Fibroblast of villous mesenchyme (primary cell): ENCODE measurements at places on chromosomes 2 and 18.

GRCh38 chr18:2050702-2051201 is 520.6 kb downstream of the METTL4 start:
- DNase-seq, result no peak

DNA sequence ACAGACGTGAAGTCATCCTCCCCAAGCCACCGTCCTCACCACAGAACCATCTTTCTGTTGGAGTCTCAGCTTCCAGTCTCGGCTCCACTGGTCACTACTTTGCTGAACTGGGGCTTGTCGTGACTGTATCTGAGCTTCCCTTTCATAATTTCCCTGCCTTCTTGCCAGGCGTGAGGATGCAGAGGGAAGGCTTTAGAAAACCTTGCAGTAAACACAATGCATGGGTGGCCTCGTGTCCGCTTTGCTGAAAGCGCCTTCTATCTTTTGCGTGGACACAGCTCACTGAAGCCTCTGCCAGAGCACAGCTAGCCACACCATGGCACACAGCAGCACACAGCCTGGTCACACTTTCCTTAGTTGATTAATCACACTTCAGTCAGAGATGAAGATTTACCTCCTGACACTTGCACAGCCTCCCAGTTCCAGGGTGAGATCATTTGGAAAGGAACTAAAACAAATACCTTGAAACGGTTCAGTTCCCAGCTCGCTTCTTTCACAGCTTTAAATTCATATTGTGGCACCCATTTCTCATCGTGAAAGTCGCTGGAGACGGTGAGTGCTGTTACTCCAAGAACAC is 2.8 kb upstream of the GPR45 start:
- DNase-seq, result no peak

DNA sequence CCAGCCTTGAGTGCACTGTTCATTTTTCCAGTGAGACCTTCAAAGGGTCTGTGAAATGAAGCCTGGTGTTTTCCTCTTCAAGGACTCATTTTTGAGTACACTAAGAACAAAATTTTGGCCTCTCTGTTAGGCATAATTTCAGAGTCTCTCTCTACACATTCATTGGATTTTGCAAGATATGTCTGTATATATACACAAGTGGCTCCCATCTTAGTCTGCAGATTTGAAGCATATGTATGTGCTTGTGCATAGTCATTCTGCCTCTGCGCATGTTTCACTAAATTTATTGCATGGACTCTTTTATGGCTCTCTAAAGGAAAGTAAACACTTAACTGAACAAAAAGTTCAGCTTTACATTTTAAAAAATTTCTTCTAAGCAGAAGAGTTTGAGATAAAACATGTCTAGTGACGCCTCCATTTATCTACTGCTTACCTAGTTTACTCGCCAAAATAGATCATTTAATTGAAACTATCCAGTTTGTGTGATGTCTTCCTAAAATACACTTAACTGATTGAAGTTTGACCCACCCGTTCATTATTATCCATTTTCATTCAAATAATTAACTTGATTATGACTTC is 145.9 kb downstream of the FMNL2 start:
- peak; percentile 83 for DNase-seq

GRCh38 chr2:57862727-57863126 is 183.9 kb upstream of the VRK2 start:
- no peak for DNase-seq

GRCh38 chr2:236915186-236915585 is 170.5 kb upstream of the COPS8 start:
- no peak for DNase-seq

DNA sequence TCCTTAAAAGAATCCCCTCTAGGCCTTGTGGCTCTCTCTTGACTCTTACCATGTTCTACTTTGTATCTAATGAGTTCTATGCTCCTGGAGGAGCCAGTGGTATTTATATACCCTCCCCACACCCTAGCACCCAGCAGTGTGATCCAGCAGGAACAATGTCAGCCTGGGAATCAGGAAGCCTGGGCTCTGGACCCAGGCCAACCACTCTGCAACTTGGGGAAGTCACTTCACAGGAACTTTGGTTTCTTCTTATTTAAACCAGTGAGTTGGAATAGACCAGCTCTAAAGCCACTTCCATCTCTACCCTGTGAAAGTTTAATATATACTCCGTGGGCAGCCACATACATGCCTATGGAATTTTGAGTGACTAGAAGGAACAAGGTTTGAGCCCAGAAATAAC is 11.6 kb upstream of the SPTBN1 start:
- DNase-seq, result no peak

DNA sequence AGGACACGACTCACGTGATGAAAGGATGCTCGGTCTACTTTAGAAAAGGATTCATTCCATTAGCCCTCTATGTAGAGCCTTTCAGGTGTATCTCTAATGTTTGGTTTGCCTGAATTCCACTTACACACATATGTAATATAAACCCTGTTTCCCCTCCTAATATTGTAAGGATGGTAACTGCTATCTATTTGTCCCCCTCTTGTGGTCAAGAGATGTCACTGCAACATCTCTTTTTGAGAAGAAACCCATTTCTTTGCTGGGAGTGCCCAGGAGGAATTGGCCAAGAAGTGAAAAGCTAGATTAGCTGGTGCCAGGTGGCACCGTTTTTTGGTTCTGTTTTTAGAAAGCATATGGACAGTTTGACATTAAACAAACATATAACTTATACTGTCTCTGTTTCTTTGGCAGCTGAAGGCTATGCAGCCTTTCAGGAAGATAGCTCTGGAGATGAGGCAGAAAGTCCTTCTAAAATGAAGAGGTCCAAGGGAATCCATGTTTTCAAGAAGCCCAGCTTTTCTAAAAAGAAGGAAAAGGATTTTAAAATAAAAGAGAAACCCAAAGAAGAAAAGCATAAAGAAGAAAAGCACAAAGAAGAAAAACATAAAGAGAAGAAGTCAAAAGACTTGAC is 41.2 kb downstream of the RALBP1 start:
- peak; percentile 62 for DNase-seq

DNA sequence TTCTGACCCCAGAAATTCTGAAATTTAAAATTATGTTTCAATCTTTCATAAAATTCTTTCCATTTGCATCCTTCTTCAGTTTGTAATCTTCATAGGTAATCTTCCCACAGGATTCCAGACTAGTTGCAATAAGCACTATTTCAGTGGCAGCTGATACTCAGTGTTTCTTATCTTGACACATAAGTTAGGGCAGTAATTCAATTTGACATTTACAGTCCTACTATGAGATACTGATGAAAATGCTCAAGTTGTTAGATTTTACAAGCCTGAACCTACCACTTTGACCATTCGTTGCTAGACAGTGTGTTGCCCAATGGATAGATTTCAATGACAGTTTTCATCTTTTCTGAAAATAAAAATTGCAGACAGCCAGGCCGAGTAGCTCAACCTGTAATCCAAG is 10.4 kb downstream of the METTL21A start:
- DNase-seq, result peak; percentile 82

GRCh38 chr18:79941473-79942119 is 9.9 kb downstream of the SLC66A2 start:
- no peak for DNase-seq

DNA sequence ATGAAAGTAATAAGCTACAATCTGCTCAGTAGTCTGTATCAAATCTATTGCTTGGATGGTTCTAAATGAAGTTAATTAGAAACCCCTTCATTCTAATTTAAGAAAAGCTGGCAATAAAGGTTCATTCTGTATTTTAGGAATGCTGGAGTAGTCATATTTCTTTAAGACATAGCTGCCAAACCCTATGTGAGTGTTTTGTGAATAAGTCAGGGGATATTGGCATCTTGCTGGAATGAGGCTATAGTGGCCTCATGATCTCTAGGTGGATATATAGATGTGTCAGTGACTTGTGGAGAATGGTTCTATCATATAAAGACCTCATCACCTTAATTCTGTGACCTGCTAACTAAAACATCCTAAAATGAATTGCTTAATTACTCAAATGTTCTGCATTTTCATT is 196.3 kb downstream of the PDE1A start:
- no peak for DNase-seq

DNA sequence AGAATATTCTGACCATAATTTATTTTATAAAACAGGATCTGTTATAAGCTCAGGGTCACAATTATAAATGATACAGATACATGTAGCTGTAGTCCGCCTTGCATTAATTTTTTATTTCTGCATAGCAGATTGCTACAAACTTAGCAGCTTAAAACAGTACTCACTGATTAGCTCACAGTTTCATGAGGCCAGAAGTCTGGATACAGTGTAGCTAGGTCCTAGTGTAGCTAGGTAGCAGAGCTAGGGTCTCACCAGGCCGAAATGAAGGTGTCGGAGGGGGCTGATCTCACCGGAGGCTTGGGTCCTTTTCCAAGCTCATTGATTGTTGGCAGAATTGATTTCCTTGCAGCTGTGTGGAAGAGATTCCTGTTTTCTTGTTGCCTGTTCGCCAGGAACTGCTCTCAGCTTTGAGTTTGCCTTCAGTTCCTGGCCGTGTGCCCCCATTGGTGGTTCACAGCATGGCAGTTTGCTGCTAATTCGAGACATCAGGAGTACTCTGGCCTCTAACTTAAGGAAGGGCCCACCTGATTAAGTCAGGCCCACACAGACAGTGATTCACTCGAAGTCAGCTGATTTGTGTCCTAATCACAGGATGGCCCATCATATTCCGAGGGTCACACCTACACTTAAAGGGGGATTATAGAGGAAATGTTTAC is 18.4 kb downstream of the NAPG start:
- DNase-seq, result peak; percentile 18

- DNase-seq, result no peak
Measured at GRCh38 chr2:117833911-117834310, 19.4 kb downstream of the DDX18 start.

- DNase-seq, result no peak
Measured at GRCh38 chr2:26820932-26821331, 27.0 kb upstream of the DPYSL5 start.

- peak; percentile 67 for DNase-seq
Measured at GRCh38 chr2:216516730-216517350, 18.2 kb downstream of the RPL37A start.

GRCh38 chr2:58800881-58801280 is 559.8 kb upstream of the FANCL start:
- no peak for DNase-seq

GRCh38 chr2:73295751-73296400 is 2.5 kb upstream of the EGR4 start:
- no peak for DNase-seq

GRCh38 chr2:69216535-69217332 is 170.3 kb downstream of the GFPT1 start:
- peak; percentile 97 for DNase-seq

DNA sequence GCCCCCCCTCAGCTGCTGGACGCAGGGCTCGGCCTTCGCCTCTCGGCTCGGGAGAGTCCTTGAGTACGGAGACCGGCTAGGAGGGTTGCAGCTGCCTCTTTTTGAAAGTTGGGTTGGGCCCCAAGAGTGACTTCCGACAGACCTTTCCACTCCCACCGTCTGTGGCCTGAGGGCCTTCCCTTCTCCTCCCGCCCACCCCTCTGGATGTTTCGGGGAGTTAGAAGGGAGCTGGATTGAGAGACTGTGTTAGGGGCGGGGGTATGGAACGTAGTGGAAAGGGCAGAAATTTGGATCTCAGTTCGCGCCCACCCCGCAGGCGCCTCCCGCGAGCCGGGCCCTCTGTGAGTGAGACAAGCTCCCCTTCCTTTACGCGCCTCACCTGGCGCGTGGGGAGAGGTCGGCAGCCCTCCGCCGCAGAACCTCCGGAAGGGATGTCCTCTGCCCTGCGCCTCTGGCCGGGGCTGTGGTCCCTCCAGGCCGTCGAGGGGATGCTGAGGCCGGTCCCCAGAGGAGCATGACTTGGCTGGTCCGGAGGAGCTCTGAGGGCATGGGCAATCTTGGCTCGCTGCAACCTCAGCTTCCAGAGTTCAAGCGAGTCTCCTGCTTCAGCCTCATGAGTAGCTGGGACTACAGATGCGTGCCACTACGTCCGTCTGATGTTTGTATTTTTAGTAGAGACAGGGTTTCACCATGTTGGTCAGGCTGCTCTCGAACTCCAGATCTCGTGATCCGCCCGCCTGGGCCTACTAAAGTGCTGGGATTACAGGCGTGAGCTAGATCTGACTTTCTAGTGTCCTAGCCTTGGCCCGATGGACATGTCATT is 15.9 kb downstream of the C2orf74 start:
- DNase-seq, result peak; percentile 44

DNA sequence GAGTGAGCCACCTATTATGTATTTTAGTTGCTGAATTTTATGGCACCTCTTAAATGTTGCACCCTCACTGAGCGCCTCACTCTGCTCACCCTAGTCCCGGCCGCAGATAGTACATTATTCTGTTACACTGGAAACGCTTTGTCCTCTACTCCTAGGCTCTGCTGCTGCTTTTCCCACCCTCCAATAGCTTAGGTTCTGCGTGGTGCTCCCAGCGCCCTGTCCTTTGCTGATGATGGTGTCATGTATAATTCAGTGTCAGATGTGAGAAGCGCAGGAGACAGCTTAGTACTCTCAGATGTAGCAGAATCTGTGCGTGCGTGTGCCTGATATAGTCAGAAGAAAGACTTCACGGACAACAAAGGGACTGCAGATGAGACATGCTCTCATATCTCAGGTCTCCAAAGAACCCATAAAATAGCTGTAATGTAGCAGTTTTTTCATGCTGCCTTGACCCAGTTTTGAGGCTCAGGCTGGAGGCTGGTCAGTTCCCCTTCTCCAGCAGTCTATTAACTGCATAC is 1.4 kb upstream of the REEP1 start:
- no peak for DNase-seq

- DNase-seq, result no peak
Measured at GRCh38 chr2:119591523-119591922, 47.3 kb downstream of the CFAP221 start.

GRCh38 chr2:217703102-217703501 is 299.7 kb downstream of the TNS1 start:
- DNase-seq, result no peak

DNA sequence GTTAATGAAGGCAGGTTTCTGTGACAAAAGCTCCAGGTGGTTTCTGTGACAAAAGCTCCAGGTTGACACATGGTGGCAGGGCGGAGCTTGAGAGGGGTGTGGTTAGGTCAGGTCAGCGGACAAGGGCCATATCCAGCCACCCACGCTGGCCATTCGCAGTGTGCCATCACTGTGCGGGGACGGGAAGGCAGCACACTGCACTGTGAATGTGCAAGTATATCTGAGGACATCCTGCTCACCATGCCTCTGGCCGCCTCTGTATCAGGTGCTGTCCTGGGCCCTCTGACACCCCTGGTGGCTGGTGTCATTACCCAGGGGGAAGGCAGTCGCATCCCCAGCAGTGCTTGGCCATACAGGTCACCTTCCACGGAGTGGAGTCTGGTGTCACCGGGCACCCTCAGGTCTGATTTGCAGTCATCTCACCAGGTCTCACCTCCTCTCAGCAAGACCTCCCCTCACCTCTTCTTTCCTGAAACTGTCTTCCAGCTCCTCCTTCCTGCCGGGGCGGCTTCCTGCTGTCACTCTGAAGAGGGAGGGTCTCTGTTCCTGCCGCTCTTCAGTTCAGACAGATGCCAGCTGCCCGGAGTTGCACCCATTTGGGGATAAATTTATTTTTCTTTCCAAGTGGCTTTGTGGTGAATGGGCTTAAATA is 34.9 kb downstream of the CTIF start:
- no peak for DNase-seq
